8988T (cell line): ENCODE measurements at places on chromosomes 5 and 9.

DNA sequence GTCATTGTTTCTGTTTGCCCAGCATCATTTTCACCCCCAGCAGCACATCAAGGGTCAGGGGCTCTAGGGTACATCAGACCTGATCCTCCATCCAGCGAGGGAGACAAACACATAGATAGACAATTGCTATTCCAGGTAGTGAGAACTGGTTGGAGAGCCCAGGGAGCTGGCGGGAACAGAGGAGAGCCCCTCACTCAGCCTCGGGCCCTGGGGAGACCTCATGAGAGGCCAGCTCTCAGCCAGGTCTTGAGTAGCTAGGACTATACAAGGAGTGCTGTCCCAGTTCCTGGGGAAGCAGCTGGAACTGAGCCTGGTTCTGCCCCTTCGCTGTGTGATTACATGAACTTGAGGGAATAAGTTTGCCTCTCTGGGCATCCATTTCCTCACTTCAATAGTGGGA, 80.3 kb downstream of the HRH2 start:
- no peak for DNase-seq

DNA sequence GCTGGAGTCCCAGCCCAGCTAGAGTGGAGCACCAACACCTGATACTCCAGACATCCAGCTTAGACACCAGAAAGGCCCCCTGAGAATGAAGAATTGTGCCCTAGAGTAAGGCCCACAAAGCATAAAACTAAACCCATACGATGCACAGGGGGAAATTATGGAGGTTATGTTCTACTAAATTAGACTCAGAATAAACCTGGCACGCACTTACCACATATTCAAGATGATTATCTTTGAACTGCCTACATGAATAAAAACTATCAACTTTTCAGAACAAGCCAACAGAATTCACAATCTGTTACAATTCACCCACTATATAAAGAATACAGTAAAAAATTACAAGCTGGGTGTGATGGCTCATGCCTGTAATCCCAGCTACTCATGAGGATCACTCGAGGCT, 168.5 kb downstream of the CPLANE1 start:
- DNase-seq, result no peak

DNA sequence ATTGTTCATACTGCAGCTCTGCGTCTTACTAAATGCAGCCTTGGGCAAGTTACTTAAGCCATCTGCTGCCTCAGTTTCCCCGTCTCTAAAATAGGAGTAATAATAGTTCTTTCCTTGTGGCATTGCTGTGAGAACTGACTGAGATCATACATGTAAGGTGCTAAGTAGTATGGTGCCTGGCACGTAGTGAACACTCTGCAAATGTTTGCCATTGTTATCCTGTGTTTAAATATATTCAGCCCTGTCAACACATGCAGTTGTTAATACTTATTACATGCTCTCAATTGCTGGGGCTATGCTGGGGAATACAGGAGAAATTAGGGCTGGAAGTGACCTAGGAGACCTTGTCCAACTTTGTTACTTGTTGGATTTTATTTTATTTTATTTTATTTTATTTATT, 105.2 kb upstream of the RAI14 start:
- no peak for DNase-seq

- DNase-seq, result no peak
Measured at GRCh38 chr9:105318729-105319191, 74.3 kb downstream of the SLC44A1 start.
